ENCODE measurements at places on chromosomes 7 and 10. TPM values are rescaled to one million over a fixed set of nuclear protein-coding genes. Genes with fewer than 3 reads are reported as not detected.
A peak's percentile ranks its signal among the peaks of the same experiment; 100 is the strongest.

GRCh38 chr10:2852574-2853323 is 214.6 kb upstream of the PFKP start:
- no peak for DNase-seq

GRCh38 chr10:78362406-78363022 is 328.9 kb downstream of the RPS24 start:
- no peak for DNase-seq

DNA sequence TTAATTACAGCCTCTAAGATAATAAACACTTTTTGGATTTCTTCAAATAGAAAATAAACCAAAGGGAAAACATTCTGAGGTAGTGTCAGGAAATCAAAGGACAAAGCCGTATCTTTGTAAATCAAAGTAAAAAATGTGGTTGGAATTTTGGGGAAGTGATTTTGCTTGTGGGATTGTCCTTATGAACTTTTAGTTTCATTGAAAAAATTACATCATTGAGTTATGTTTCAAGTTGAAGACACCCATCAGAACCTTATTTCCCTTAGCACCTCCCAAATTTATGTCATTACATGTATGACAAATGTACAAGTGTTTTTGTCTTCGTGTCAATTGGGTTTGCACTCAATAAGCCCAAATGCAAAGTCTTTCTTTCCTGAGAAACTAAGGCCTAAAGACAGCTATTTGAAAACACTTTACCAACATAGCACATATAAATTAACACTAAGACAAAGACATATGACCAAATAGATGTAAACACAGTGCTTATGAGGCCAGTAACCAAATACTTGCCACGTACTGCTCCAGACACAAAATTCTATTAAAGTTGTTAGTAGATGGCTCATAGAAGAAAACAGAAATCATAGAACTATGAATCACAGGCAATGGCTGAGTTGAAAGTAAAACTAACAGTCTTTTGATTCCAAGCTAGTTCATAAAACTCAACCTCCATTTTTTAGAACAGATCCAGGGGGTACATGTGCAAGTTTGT is 26.9 kb upstream of the LAMB4 start:
- no peak for DNase-seq

DNA sequence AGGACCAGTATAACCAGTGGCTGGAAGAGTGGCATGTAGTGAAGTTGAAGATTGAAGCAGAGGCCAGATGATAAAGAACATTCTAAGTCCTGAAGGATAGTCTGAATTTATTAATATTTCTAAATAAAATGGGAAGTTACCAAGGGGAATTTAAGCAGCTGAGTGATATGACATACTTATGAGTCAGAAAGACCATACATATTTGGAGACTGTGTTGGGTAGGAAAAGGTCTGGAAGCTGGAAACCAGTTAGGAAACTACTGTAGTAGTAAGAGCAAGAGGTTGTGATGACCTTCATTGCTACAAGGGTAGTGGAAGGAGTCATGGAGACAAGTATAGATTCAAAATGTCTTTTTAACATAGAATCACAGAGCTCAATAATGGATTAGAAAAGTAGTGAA is 752.3 kb downstream of the SUGCT start:
- peak; percentile 37 for DNase-seq

- DNase-seq, result no peak
These were observed 203.3 kb downstream of the TAX1BP1 start for GRCh38 chr7:27943241-27943640.

DNA sequence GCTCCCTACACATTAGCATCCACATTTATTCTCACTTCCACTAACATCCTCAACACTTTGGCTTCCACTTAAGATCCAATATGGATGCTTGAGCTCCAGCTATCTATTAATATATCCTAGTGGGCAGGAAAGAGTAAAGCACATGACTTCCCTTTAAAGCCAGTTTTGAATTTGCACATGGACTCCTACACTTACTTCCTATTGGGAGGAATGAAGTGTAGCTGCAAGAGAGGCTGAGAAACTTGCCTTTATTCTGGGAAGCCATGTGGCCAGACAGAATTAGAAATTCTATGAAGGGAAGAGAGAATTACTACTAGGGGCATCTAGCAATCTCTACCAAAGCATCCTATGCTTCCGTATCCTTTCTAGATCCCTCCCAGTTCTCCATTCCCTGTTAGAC is 3.0 kb upstream of the TSPAN14 start:
- no peak for DNase-seq

DNA sequence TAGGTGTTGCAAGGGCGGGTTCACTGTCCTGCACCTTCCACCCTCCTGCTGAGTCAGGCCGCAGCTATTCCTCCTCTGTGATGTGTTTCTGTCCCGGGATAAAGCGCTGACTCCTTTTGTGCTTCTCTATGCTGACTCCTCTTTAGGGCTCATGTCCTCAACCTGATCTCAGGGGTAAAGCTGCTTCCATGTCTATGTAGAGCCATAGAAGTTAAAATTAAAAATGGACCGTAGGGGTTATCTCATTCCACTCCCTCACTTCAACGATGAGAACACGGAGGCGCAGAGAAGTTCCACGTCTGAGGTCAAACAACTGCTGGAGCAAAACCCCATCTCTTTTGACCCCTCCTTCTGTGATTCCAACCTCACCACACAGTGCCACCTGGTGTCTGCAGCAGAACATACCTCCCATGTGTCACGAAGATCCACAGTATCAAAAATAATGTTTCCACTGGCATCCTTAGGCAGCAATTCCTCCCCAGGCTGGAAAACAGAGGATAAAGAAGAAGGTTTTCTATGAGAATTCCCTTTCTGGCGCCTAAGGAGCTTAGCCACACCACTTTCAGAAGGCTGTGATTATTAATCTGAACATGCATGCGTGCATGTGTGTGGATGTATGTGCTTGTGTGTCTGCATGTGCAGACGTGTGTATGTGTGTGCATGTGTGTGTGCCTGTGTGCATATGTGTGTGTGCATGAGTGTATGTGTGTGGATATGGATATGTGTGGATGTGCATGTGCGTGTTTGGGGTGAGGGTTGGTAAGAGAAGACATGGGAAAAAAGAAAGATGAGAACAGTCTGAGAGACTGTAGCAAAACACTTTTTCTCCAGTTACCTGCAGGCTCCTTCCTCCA is 81.2 kb upstream of the UCN3 start:
- DNase-seq, result peak; percentile 56

GRCh38 chr7:109387530-109387929 is 817.9 kb downstream of the DNAJB9 start:
- no peak for DNase-seq

DNA sequence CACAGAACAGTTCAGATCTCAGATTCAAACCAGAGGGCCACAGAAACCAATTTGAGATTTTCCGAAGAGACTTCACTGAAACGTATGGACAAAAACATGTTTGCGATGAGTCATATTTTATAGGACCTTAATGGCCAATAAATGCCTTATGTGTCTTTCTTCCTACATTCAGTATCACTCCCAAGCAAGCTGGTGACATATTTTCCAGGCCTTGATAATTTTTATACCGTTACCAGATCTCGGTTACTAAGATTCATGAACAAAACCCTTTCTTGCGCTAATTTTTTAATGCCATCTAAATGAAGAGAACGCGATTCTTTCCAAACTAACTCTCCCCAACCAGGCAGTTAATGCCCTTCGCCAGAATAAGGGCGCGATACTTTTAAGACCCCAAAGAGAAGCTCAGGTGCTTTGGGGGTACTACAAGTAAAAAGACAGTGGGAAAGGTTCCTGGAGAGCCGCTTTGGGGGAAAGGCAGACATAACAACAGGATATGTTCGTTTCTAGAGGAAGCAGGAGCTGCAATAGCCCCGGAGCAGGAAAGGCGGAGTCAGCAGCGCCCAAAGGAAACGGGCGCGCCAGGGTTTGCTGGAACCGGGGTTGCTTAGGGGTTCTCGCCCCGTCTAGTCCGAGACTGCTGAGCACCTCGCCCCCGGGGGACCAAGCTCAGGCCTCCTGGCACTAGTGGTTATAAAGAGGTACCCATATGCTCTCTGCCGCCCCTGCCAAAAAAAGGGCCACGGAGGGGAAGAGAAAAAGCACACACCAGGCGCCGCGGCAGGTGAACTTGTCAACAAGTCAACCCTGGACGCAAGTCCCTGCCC is 884 bp downstream of the ICA1 start:
- peak; percentile 61 for DNase-seq

- DNase-seq, result no peak
These were observed 130.8 kb downstream of the CALN1 start for GRCh38 chr7:72281308-72281707.

DNA sequence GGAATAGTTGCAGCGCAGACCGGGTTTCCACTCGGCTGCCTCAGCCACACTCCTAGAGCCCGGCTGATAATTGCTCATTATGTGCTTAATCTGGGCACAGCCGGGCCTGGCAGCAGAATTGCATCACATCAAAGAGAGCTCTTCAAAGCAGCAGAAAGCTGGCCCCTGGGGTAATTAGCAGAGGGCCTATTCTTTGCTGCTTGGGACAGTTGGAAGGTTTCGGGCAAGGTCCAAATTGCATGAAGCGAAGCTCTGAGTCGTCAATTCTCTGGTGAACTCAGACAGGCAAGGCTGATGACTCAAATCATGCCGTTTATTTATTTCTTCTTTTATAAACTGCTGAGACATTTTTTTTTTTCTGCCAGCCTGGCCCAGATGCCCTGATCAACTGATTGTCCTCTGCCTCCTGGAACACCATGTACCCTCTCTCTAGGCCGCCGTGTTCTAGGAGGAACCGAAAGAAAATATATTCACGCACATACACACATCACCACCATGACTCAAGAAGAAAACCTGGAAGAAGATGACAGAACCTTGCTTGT is 242.2 kb downstream of the RAB11FIP2 start:
- no peak for DNase-seq

GRCh38 chr7:92622685-92623084 is 32.5 kb upstream of the FAM133B start:
- DNase-seq, result no peak

- DNase-seq, result no peak
These were observed 334.5 kb upstream of the SORCS1 start for GRCh38 chr10:107498983-107499382.

DNA sequence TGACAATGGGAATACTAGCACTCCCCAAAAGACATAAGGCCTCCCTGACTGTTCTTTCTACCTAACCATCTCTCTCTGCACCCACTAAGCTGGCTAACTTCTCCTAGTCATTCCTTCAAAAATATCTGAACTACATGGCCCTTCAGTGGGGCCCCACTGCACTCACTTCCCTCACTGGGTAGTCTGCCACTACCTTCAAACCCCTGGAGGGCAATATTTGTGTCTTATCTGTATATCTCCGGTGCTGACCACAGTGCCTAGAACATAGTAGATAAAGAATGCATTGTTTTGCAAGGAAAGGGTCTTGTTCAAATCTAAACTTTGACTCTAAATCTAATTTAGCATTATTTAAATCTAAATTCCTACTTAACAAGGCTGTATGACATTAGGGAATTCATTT is 44.3 kb downstream of the CACUL1 start:
- no peak for DNase-seq

- no peak for DNase-seq
These were observed 50.3 kb downstream of the CSTF2T start for GRCh38 chr10:51649064-51649463.

DNA sequence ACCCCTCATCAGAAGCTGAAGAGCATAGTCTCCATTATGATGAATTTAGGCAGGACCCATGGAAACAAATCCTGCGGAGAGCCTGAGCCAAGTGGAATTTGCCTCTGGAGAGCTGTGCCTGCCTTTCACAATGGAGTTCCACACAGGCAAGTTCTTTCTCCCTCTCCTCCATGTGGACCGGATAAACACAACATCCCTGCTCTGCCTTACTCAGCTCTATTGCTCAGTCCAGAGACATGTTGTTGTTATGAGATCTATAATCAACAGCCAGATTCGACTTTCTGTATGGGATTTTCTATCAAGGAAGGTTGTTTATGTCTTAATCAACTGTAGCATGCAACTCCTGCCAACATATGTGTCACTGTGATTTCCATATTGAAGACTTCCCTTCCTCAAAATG is 59.5 kb upstream of the ELMO1 start:
- no peak for DNase-seq

GRCh38 chr7:150717814-150718420 is 1.5 kb downstream of the GIMAP1 start:
- DNase-seq, result no peak

- no peak for DNase-seq
These were observed 106.7 kb upstream of the CAV2 start for GRCh38 chr7:116392806-116393205.

DNA sequence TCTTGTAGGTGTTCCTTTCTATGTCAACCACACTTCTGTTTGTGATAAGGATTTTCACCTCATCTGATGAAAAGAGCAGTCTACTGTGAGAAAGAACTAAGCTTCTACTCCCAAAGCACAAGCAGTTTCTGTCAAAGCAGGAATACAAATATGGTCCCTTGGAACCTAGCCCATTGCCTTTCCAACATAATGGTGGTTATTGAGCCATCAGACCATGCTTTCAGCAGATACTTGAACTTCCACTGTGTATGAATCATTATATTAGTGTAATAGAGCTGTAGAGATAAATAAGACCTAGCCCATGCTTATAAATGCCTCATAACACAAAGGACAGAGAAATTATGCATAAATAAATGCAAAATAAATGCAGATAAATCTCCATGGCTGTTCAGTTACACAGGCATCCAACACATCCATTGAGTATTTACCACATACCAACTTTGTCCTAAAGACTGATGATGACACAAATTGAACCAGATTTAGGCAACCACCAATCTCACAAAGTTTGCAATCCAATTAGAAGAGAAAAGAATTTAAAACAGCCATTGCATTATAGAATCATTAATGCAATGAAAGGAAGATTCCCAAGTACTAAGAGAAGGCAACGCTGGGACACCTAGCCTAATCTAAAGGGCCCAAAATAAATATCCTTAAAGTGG is 729.4 kb upstream of the C7orf33 start:
- no peak for DNase-seq

DNA sequence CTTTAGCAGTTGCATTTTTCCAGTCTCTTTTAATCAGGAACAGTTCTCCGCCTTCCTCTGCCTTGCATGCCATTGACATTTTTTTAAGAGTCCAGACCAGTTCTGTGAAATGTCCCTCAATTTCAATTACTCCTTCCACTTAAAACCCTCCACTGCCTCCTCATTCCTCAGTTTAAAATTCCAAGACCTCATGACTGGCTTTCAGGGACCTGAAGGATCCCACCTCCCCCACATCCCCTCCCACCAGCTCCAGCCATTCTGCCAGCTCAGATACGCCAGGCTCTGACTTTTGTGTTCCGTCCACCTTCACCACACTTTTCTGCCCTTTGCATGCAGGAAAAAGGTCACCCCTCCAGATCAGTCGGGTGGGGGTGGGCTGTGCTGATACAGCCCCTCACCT is 8.7 kb downstream of the TNRC18 start:
- DNase-seq, result no peak

GRCh38 chr10:128461991-128462390 is 335.8 kb upstream of the MKI67 start:
- no peak for DNase-seq

- no peak for DNase-seq
These were observed 71.4 kb upstream of the SHH start for GRCh38 chr7:155883491-155884224.

The SNX8 gene
- 73.9 TPM for total RNA-seq

The PRF1 gene
- not detected for total RNA-seq

The GSAP gene
- 15.6 TPM for total RNA-seq

The AASS gene
- total RNA-seq, result 6.5 TPM

The CC2D2B gene
- not detected for total RNA-seq

The HMX3 gene
- not detected for total RNA-seq

The ALKBH4 gene
- 18.1 TPM for total RNA-seq

The ASB13 gene
- 16.9 TPM for total RNA-seq

The CLDN15 gene
- 16.0 TPM for total RNA-seq

The PTPRN2 gene
- total RNA-seq, result not detected

The NPSR1 gene
- not detected for total RNA-seq

The MEIG1 gene
- total RNA-seq, result 4.1 TPM

The NODAL gene
- not detected for total RNA-seq

The WDR91 gene
- total RNA-seq, result 7.6 TPM

The CALY gene
- not detected for total RNA-seq

The PDCD4 gene
- total RNA-seq, result 92.4 TPM

The CRYGN gene
- 1.2 TPM for total RNA-seq

Measured in PC-9 (cell line).